ENCODE measurements at places on chromosomes 7 and 10.

GRCh38 chr7:157817433-157817832 lies 480.6 kb downstream of the DNAJB6 start:
- no peak for DNase-seq

DNA sequence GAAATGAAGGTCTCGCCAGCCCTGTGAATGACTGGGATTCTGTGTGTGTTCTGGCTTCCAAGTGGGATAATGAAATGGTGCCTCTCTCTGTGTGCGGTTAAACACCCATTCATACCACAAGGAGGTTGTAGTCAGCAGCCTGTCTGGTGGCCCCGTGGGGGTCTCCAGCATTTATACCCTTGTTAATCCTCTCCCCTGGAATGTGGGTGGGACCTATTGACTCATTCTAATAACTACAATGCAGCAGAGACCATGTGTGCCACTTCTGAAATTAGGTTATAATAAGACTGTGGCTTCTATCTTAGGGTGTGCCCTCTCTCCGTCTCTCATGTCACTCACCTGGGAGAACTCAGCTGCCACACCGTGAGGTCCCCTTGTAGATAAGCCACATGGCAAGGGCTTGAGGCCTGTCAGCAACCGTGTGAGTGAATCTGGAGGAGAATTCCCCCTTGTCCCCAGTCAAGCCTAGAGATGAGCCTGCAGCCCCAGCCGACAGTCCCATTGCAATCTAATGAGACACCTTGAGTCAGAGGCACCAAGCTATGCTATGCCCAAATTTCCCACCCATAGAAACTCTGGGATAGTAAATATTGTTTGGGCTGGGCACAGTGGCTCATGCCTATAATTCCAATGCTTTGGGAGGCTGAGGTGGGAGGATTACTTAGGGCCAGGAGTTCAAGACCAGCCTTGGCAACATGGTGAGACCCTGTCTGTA lies 106.8 kb downstream of the GALNT17 start:
- no peak for DNase-seq

GRCh38 chr7:19095353-19095860 lies 22.0 kb downstream of the TWIST1 start:
- DNase-seq, result no peak

- DNase-seq, result no peak
Measured at GRCh38 chr7:91565499-91566401, 301.5 kb downstream of the FZD1 start.

DNA sequence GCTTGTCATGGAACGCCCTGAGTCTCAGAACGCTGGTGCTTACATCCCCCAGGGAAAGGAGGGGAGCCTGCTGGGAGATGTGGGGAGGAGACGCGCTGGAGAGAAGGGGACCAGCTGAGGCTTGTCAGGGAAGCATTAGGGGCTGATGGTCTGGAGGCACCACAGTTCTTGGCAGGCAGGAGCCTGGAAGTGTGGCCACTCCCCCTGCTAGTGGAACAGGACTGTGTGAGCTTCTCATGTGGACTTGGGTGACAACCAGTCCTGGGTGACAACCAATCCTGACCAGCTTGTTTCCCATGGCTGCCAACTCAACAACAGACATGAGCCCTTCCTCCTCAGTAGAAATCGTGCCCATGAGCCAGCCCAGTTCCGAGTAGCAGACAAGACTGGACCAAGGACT lies 87.8 kb downstream of the SPDYE5 start:
- no peak for DNase-seq

DNA sequence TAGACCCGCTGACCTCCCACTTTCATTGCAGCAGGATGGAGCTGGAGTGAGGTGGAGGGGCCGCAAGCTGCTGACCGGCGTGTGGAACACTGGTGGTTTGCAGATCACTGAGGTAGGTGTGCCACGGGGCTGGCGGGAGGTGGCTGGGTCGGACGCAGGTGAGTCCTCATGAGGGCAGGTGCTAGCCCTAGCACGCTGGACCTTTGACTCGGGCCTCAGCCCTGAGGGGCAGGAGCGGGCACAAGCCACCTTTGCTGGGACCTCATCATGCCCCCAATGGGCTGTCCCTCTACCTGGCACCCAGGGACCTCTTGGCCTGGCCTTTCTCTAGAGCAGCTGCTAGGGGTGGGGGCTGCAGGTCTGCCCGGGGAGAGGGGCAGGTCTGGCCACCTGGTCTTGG lies 93.3 kb downstream of the ZMIZ1 start:
- DNase-seq, result no peak

GRCh38 chr7:65840446-65840845 lies 32.4 kb upstream of the VKORC1L1 start:
- DNase-seq, result no peak

DNA sequence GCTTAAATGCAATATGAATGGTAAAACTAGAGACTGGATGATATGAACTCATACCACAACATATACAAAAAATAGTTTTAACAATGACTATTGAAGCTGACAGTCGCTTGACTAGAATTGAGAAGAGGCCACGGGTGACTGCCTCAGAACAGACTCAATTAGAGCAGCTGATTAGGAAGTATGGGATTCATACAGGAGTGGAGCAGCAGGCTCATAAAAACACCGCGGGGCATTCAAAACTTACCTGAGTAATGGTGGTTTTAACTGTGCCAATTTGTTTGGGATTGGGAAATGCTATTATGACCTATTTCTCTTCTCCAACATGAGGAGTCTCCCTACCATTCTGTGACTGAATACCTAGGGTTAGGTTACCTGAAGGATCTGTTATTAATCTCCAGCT lies 2.1 kb downstream of the CADPS2 start:
- no peak for DNase-seq

DNA sequence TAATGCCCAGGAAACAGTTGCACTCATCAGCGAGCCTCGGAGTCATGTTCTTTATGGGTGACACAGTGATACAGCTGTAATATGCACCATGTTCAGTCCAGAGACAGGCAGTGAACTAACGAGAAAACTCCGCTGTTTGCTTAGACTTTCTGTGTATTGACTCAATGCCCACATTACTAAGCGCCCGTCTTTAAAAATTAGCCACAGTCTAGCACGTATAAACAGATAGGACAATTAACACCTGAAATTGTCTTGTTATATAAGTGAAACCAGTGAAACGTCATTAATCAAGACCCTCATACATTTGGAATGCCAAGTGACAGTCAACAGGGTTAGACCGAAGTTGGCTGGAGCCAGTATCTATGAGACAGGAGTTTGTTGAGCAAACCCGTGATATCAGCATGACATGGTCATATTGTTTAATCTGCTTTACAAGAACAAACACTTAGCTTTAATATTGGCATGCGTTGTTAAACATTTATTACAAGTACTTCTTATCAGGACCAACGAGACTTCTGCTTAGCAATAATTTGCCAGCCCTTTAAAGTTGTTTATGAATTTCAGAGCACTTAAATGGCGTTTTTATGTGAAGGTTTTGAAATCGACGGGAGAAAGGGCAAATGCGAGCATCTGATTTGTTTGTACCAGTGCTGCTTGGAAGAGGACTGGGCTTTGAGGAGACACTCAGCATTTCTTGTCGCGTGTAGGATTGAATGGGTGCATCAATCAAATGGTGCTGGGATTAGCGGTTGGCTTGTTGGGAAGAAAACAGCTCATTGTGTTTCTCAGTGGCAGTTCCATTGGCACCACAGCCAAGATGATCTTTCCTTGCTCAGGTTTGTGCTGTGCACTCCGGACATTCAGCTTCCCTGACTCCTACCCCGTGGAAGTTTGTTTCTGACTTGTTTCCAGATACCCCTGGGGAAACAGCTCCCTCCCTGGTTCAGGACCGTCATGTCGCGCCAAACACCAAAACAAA lies 56.3 kb downstream of the CAMK1D start:
- DNase-seq, result no peak

DNA sequence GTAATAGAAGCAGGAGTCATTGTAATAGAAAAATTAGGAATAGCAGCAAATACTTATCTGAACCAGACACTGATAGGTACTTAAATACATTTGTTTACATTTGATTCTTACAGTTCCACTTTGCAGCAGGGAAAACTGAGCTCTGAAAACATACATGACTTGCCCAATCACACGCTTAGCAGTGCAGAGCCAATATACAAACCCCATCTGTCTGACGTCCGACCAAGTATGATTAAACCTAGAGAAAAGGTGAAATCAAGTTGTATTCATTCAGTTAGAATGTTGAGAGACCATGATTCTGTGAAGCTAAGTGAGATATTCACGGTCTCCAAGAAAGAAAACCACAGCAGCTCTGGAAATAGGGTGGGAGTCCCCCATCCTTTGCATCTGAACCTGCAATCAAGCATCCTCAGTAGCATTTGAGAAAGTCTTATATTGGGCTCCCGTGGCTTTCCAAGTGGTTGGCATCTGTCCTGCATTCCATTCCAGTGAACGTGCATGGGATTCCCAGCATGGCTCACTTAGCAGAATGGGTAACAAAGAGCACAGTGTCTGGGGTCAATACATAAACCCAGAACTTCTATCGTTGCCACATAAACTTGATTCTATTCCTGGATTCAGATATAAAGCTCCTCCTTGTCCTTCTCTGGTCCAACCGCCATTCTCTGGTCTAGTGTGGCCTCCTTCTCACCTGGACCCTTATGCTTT lies 148.7 kb upstream of the RSU1 start:
- DNase-seq, result no peak

- DNase-seq, result no peak
Measured at GRCh38 chr10:74156919-74157289, 5.9 kb downstream of the ADK start.

DNA sequence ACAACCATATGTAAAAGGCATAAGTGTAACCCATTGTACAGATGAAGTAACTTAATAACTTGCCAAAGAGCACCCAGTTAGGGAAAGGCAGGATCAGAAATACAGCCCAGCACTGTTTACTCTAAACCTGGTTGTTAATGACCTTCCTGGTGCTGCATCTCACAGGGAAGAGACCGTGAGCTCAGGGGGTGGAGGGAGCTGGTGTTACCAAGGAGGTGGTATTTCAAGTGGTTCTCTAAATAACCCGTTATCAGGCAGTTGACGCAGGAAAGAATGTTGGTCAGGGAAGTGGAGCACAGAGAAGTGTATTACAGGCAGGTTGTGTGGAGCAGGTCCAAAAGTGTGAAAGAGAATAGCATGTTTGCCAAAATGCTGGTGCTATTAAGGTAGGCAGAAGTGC lies 4.4 kb upstream of the ST7 start:
- DNase-seq, result no peak

GRCh38 chr10:22344249-22344648 lies 1.0 kb upstream of the SPAG6 start:
- no peak for DNase-seq

DNA sequence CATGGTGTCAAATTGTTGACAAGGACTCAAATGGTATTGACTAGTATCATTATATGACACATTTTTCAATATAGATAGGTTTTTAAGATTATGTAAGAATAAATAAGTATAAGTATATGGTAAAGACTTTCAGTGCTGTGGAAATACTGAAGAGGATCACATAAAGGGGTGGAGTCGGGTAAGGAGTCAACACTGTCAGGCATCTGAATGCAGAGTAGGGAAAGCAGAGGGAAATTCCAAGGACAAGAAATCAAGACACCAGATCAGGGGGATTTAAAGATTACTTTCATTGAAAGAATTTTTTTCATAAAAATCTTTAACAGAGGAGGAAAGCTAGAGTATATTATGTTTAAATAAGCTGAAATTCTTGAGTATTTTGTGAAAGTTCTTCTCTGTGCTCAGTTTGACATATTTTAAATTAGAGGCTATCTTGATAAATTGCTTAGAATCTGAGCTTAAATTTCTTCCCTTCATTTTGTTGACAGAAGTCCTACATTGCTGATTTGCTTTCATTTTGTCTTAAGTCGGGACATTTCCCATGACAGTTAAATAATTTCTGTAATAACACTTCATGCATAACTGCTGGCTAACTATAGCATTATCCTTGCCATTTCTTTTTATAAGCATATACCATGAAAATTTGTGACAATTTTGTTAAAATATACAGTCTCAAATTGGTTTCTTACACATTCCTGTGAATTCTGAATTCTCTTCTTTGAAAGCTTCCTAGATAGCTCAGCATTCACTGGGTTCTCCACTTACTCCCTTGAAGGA lies 244.3 kb downstream of the PRKG1 start:
- no peak for DNase-seq

GRCh38 chr10:113252650-113253618 lies 299.9 kb upstream of the HABP2 start:
- no peak for DNase-seq

GRCh38 chr10:16716051-16716450 lies 101.2 kb downstream of the RSU1 start:
- no peak for DNase-seq

GRCh38 chr10:51075043-51075872 lies 971 bp downstream of the PRKG1 start:
- no peak for DNase-seq

DNA sequence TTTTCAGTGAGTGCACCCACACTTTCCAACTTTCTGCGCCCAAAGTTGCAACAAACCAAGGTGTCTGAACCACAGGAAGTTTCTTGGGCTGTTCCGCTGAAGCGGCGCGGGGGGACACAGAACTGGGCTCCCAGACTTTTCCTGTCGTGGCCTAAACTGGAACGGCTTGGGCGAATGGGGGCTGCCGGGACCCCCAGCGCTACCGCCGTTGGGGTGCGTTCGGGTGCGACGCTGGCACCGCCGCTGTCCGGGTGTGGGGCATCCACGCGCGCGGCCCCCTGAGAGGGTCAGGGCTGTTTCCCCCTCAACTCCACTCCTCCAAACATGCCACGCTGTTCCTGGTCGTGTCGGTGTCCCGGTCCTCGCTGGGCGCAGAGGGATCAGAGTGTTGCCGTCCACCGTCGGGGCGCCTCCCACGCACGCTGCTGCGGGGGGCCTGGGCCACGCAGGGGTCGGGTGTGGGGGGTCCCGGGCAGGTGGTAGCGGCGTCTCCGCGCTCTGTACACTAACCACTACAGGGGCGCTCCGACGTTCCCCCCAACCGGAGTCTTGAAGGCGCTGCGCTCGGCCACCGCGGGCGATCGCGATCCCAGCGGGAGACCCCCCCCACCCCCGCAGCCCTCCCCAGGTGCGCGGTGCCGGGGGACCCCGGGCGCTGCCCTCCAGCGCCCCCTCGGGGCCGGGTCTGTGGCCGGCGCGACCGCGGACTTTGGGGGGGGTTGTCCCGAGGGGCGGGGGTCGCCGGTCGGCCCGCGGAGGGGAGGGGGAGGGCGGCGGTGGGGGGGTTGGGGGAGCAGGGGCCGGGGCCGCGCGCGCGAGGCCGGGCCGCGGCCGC lies 2.2 kb upstream of the CUX1 start:
- peak; percentile 26 for DNase-seq

- DNase-seq, result no peak
Measured at GRCh38 chr10:132541129-132541528, 3.5 kb downstream of the INPP5A start.

DNA sequence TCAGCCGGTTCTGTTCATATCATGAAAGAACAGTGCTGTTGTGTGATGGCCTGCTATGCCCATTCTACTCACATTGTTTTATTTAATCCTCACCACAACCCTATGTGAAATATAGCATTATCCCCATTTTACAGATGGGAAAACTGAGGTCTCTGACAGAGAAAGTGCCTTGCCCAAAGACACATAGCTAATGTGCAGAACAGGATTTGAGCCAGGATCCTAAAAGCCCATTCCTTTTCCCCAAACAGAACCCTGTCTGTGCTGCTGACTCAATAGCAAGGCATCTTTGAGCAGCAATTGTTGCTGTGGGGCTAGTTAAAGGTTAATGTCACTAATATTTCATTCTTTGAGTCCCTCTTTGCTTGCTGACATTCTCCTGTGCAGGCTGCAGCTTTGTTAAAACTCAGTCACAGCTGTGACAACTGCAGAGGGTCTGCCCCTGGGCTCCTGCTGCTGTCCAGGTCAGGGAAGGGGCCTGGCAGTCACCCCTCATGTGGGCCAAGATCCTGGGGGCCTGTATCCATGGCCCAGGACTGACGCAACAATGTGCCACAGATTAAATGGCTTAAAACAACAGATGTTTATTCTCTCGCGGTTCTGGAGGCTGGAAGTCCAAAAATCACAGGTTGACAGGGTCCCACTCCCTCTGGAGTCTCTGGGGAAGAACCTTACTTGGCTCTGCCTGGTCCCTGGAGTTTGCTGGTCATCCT lies 40.4 kb downstream of the AFAP1L2 start:
- no peak for DNase-seq
